ENCODE measurements at places on chromosomes 12 and 14.
A peak's percentile ranks its signal among the peaks of the same experiment; 100 is the strongest.

DNA sequence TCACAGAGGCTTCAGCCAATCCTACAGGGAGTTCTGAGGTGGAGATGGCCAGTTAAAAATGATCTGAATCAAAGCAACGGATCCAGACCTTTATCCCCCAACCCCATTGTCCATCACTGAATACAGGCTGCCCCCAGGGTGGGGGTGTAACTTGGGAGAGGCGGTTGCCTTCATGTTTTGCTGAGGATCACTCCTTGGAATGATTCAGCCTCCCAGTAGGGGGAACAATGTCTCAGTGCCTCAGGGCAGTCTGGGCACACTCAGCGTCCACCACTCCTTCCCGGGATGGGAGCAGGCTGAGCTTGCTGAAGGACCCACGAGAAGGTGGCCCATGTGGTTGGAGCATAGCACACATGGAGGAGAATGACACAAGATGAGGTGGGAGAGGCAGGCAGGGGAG, 60.2 kb downstream of the RFX4 start:
- DNase-seq: no peak

GRCh38 chr14:100832311-100832960, 6.5 kb downstream of the MEG3 start:
- no peak for DNase-seq

DNA sequence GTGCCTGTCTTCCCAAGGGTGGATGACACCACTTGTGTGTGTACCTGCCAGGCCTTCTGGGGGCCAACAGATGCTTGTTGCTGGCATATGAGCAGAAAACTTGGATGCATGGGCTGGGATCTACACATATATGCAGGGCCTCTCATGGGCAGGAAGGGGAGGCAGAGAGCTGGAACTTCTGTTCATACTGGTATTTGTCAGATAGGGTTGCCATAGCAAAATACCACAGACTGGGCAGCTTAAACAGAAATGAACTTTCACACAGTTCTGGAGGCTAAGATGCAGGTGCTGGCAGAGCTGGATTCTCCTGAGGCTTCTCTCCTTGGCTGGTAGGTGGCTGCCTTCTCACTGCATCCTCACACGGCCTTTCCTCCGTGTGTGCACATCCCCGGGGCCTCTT, 121.8 kb downstream of the SUDS3 start:
- DNase-seq: no peak

- DNase-seq: no peak
Observed at GRCh38 chr14:82341261-82341810, 807.7 kb upstream of the SEL1L start.

DNA sequence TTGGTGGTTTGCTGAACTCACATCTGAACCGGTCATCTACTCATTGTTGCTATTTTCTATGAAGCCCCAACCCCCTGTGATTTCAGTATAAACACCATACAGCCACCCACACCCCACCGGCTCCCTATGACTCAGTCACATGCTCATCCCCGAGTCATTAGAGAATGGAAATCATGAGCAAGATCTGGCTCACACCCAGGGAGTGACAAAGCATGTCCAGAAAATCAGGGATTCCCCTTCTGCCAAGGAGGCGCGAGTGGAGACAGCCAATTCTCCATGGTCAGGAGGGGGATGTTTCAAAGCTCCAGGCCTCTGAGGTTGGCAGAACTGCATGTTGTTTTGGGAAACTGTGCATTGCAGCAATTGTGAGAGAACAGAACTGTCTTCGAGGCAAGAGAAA, 657.5 kb upstream of the TBX3 start:
- DNase-seq: no peak

DNA sequence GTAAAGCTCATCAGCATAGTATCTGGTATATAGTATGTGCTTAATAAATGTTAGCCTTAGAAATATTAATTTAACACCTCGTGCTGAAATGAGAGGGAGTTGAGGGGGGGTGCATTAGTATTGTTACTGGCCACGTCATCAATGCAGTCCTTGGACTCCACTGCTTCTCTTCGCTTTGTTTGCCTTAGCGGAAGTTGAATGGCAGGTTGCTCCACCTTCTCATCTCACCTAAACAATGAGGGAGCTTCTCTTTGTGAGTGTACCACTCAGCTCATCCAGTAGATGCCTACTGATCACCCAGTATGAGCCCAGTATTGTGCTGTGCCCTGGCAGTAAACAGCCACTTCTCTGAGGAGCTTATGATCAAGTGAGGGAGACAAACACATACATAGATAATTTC, 4.5 kb downstream of the TMEM117 start:
- no peak for DNase-seq

DNA sequence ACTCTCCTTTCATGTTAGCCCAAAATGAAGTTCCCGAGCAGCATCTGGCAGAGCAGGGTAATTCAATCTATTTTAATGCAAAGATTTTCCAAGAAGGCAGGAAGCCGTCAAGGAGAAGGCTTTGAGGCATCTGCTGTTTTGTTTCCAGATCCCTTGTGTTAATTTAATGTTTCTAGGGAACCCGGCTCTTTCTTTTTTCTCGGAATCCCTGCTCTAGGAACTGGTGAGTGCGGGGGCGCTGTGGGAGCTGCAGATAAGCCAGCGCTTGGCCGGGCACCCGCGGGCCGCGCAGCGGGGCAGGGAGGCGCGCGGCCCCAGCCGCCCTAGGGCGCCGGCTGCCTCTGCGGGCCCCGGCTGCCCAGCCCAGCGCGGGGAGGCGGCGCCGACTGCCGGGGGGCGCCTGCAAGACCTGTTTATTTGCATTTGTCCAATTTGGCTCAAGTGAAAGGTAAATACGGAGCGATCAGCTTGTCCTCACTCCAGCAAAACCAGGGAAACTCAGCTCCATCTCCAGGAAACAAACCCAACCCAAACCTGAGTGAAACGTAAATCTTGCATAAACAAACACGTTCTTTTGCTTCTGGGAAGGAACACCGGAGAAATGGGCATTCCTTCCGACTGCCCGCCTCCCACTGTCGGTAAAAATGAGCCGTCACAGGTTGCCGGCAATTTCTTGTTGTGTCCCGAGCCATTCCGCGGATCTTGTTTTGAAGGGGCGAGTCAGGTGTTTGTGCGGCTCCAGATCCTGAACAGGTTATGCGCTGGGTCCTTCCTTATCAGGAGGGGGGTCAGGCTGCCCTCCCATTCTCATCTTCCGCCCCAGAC, 65.1 kb downstream of the CRADD start:
- DNase-seq: peak; percentile 18

- DNase-seq: peak; percentile 38
Observed at GRCh38 chr14:85531587-85532373, 1.8 kb downstream of the FLRT2 start.

DNA sequence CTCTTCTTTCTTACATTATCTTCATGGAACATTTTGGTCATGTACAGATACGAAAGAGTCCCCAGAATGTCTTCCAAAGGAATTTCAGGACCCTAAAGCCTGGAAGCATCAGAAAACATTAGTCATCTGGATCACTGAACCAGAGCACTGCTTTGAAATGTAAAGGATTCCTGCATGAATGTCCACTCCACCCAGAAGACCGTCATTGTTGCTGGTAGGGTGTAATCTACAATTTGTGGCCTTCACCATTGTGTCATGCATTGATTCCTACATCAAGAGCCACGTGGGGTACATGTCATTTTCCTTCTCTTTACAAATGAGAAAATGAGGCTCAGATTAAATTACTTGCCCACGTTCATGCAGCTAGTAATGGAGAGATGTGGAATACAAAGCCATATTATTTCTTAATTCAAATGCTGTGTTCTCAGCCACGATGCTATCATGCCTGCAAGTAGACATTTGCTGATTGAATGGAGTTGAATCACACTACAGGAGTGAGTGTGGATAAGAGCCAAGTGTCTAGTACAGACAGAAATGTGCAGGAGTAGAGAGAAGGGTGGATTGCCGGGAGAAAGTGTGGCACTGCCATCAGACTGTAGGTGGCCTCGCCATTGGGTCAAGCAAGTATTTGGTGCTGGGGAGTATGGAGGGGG, 231.2 kb downstream of the C12orf75 start:
- DNase-seq: peak; percentile 44

- no peak for DNase-seq
Observed at GRCh38 chr12:120115066-120115465, 1.5 kb downstream of the RAB35 start.

- DNase-seq: no peak
Observed at GRCh38 chr14:74950795-74951442, 4.5 kb downstream of the PGF start.

DNA sequence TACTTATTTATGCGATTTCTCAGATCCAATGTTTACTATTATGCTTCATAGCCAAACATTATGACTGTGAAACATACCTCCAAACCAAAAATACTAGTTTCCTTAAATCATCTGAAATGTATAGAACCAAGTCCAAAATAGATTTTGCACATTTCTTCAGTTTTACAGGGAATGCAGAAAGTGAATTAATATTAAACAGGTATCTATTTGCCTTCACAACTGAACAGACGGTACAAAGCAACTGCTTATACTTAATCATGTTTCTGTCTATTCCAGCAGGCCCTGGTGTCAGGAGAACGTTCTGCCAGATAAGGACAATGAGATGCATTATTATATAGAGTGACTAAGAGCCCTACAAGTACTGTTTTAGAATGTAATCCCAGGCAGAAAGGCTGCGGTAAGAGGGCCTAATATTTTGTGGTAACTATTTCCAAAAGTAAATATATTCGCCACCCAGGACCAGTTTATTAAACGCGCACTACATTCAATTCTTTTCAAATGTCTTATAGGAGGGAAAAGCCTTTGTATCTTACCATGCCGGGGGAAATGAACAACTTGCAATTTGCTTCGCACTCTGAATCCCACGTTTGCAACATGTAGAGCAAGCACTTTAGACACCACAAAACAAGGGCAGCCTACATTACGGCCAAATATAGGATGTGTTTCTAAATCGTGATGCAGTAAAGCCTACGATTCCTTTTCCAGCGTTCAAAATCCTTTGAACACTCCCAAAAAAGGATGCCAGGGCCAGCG, 1.5 kb downstream of the CORO1C start:
- DNase-seq: peak; percentile 17

DNA sequence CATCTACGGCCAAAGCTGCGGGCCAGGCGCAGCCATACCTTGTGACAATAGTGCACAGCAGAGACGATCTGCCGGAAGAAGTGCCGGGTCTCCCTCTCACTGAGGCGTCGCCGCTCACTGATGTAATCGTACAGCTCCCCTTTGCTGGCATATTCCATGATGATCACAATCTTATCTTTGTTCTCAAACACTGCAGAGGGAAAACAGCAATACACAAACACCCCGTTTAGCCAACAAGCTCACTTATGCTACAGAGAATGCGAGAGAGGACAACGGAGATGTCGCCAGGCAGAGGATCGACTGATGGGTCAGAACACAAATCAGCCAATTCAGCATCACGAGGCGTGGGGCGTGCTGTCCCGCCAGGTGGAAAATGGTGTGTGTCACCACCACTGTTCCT, 52.1 kb downstream of the NUAK1 start:
- DNase-seq: no peak

Data from NCI-H2107 (cell line).